Activated CD8-positive, alpha-beta T cell treated with anti-CD3 and anti-CD28 coated beads for 36 hours (primary cell): ENCODE measurements at places on chromosomes 6 and 20. TPM values are rescaled to one million over a fixed set of nuclear protein-coding genes. Genes with fewer than 3 reads are reported as not detected.

GRCh38 chr20:62938105-62938888, at the start of gene GID8:
Gene GID8 (plus strand): TSS chr20:62938147. CDS start chr20:62941503, 3,356 bp downstream.
- peak; percentile 68 for DNase-seq

- DNase-seq: no peak
Measured at GRCh38 chr20:63152322-63153253, 63.3 kb downstream of the YTHDF1 start.

DNA sequence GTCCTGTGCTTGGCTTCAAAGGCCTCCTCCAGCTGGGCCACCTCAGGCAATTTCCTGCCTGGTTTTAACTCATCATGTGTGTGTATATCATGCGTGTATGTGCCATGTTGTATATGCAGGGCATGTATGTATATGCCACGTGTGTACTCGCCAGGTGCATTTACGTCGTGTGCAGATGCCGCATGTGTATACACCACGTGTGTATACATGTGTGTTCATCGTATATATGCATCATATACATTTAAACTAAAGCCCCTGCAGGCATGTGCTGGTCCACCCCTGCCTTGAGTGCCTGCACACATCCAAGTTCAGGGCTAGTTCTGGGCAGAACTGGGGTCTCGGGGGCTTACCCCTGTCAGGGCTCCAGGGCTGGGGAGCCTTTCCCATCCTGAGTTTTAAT, 54.0 kb upstream of the SMOC2 start:
- no peak for DNase-seq

DNA sequence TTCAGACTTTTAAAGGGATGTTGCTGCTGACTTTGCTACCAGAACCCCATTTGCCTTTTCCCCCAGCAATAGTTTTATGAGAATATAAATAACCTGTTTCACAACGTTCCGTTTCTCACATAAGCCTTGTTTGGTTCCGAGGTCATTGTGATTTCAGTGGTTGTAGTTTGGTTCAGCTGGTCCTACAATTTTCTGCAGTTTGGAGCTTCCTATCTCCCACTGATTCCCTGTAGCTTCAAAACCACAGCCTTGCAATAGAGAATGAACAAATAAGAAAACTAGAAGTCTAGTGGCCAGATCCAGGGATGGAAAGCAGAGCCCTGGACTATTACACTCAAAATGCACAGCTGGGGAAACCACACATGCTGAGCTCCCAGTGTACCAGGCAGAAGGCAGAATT, 24.1 kb upstream of the SH3BGRL2 start:
- DNase-seq: no peak

DNA sequence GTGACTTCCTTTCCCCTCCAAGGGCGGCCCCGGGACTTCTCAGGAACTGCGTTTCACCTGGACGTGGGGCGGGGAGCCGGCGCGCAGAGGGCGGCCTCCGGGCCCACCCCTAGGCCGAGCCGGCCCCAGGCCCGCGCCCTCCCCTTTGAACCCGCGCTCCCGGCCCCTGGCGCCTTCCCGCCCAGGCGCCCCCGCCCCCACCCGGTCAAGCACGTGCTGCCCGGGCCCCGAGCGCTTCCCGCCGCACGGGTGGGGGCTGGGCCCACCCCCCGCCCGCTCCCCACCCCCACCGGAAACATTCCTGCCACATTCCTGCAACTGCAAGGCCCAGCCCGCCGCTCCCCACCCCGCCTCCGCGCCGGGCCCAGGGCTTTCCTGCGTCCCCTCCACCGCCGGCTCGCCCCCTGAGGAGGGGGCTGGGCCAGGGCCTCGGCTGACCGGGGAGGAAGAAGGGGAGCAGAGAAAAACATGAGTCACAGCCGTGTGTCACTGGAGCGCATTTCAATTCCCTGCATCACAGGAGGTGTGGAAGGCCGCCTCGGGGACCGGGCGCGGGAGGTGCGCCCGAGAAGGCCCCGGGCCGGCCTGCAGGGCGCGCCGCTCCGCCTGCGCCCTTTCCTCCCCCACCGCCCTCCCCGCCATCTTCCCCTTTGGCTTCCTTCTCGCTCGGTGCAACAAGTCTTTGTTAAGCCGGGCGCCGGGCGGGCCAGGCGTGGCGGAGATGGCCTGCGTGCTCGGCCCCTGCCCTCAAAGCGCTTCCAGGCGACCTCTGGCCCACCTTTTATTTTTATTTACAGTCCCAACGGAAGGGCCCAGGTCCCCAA, 1.2 kb upstream of the HMGA1 start:
- peak; percentile 77 for DNase-seq

The TENT5A gene
- total RNA-seq: 1.1 TPM

GRCh38 chr6:3324262-3324942, 65.7 kb downstream of the PSMG4 start:
- DNase-seq: peak; percentile 76

- no peak for DNase-seq
Measured at GRCh38 chr6:3214898-3215297, 12.6 kb downstream of the TUBB2B start.

DNA sequence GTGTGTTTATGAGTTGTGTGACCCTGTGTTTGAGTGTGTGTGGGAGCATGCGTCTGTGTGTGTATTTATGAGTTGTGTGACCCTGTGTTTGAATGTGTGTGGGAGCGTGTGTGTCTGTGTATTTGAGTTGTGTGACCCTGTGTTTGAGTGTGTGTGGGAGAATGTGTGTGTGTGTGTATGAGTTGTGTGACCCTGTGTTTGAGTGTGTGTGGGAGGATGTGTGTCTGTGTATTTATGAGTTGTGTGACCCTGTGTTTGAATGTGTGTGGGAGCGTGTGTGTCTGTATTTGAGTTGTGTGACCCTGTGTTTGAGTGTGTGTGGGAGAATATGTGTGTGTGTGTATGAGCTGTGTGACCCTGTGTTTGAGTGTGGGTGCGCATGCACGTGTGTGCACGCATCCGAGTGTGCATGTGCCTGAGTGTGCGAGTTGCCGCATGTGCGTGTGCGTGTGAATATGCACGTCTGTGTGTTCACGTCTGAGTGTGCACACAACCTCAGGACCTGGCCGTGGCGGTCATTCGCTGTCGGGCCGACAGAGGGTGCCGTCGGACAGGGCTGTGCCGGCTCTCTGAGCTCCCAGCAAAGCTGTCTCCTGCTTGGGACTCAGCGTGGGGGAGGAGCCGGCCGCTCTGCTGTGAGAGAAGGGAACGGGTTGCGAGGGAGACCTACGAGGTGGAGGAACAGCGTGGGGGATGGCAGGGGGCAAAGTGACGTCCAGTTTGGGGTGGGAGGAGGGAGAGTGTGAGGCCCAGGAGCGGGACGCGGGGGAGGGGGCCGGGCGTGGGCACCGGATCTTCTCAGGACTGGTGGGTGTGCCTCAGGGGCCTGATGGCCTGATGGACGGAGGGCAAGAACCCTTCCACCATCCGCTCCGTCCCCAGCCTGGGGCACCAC, 19.7 kb downstream of the SLC17A9 start:
- peak; percentile 92 for DNase-seq

The TRIM15 gene
- total RNA-seq: not detected

GRCh38 chr6:151618717-151619116, 124.9 kb downstream of the CCDC170 start:
- DNase-seq: no peak

GRCh38 chr6:125586605-125587004, 162.8 kb upstream of the HEY2 start:
- no peak for DNase-seq

The E2F3 gene
- 16.0 TPM for total RNA-seq

- DNase-seq: peak; percentile 20
Measured at GRCh38 chr6:46325561-46326530, 155.1 kb upstream of the ENPP5 start.

GRCh38 chr6:111938710-111939109, 65.5 kb upstream of the FYN start:
- no peak for DNase-seq

The DSTN gene
- 55.5 TPM for total RNA-seq

GRCh38 chr20:58695895-58696375, 3.3 kb downstream of the NPEPL1 start:
- no peak for DNase-seq

- DNase-seq: no peak
Measured at GRCh38 chr20:25282796-25283195, 34.9 kb downstream of the PYGB start.

- peak; percentile 12 for DNase-seq
Measured at GRCh38 chr6:125512621-125513020, 210.9 kb upstream of the HDDC2 start.

The FOXA2 gene
- not detected for total RNA-seq

The CST1 gene
- not detected for total RNA-seq

The KCNK15 gene
- 0.25 TPM for total RNA-seq

DNA sequence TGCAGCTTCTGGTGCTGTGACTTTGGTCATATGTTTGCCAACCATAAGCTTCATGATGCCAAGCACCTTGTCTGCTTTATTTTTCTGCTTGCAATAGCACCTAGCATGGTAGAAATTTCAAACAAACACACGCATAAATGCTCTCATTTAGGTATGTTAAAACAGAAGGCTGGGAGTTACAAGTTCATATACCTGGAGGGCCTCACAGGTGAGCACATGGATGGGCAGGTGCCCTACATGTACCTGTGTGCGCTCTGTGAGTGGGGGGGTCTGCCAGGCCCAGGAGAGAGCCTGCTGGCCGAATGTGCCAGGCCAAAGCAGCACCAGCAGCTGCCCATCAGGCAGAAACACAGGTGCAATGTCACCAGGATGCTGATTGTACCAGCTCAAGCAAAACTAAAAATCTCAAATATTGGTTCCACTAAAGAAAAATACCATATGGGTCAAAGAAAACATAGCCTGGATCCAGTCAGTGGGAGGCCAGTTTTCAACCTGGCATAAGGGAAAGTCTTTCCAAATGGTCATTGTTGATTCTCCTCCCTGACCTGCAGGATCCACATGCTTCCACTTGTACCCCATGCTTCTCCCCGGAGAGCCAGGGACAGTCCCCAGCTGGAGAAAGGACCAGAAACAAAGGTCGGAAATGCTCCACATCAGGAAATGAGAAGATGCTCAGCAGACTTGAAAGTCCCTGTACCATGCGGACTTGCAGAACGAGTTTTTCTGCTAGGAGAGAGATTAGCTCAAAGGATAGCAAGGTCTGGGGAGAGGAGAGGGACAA, 7.2 kb upstream of the PFDN4 start:
- DNase-seq: no peak

The TMEM244 gene
- not detected for total RNA-seq

- no peak for DNase-seq
Measured at GRCh38 chr6:33251395-33252012, 20.2 kb downstream of the VPS52 start.

The AGER gene
- total RNA-seq: 16.4 TPM

- no peak for DNase-seq
Measured at GRCh38 chr6:129133770-129134192, 250.8 kb downstream of the LAMA2 start.

The B4GALT5 gene
- total RNA-seq: 16.5 TPM

DNA sequence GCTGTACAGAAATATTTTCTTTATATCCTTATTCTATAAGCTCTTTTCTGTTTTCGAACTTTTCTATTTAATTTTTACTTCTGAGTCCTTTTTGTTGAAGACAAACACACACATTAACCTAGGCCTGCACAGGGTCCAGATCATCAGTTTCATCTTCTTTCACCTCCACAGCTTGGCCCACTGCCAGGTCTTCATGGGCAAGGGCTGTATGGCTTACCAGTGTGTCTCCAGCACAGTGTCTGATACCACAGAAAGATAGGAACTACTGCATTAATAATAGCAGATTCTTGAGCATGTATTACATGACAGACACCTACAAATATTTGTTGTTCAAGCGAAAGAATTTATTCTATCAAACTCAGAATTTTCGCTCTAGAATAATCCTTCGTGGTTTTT, 24.4 kb downstream of the QKI start:
- peak; percentile 46 for DNase-seq

DNA sequence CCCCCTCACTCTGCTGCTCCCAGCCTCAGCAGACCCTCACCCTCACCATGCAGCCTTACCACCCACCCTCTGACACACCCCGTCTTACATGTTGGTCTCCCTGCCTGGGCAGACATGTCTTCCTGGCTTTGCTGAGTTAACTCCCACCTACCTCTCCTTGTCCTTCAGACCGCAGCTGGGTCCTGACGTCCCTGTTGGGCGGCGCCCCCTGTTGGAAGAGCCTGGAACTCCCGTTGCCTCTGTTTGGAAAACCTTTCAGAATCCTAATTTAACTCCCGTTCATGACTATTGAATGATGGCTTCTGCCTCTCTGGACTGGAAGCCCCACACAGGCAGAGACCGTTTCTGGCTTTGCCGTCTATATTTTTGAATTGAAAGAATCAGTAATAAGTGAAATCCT, 245.1 kb downstream of the MYLK4 start:
- peak; percentile 5 for DNase-seq

The NOL4L gene
- 23.3 TPM for total RNA-seq

DNA sequence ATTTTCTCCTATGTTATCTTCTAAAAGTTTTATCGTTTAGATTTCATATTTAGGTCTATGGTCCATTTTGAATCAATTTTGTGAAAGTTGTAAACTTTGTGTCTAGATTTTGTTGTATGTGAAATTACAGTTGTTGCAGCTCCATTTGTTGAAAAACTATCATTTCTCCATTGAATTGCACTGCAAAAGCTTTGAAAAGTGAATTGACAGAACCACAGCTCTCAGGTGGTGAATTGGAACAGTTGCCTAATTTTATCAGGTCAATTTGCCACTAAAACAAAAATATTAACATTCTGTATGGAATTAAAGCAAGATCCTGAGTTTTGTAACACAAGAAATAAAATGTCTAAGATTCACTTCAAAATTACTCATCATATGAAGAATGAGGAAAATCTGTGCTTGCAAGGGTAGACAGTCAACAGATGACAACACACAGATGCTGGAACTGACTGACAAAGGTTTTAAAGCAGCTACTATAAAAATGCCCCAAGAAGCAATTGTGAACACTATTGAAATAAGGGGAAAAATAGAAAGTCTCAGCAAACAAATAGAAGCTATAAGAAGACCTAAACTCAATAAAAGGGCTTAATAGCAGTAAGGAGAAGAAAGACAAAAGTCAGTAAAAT, 346.7 kb downstream of the PAX1 start:
- DNase-seq: no peak

- no peak for DNase-seq
Measured at GRCh38 chr6:53658992-53659391, 6.6 kb downstream of the KLHL31 start.

GRCh38 chr6:132218059-132218696, 183.1 kb downstream of the MOXD1 start:
- DNase-seq: no peak

DNA sequence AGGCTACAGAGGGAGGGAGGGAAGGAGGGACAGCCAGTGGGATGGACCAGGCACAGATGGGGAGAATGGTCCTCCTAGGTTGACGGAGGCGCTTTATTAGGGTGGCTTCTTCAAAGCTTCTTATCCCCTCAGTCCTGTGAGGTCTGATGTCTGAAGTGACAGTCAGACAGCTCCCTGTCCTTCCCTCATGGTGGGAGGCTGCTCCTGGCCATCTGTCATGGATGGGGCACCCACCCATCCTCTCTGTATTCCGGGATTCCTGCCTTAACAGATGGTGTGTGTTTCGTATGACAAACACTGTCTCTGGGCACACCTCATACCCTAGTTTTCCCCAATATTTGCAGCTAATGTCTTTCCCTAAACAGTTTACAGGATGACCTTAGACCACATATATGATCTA, 7.9 kb downstream of the RIN2 start:
- DNase-seq: no peak

The ZBTB46 gene
- total RNA-seq: 0.31 TPM

The PSORS1C1 gene
- not detected for total RNA-seq

GRCh38 chr6:169895926-169896761, 144.7 kb downstream of the ERMARD start:
- DNase-seq: no peak
